Activated CD8-positive, alpha-beta memory T cell treated with anti-CD3 and anti-CD28 coated beads, Interleukin-2, amount 50 U/mL, for 4 hours (primary cell): ENCODE measurements at places on chromosomes 12 and 14.

DNA sequence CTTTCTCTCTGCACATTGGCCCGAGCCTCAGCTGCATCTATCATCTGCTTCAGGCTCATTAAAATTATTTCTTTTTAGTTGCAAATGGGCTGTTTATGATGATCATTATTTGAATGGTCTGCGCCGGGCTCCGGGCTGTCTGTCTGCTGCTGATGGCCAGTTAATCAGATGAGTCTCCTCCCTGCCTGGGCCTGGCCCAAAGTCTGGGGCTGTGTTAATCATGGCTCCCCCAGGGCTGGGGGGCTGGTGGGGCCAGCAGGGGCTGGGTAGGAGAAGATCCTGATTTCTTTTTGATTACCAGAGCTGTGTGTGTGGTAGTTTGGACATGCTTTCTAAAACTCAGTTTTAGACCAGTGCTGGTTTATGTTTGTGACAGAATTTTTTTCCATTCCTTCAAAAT is 159.1 kb downstream of the PHETA1 start:
- no peak for DNase-seq

GRCh38 chr14:87055007-87055406 is 938.0 kb downstream of the GALC start:
- no peak for DNase-seq

DNA sequence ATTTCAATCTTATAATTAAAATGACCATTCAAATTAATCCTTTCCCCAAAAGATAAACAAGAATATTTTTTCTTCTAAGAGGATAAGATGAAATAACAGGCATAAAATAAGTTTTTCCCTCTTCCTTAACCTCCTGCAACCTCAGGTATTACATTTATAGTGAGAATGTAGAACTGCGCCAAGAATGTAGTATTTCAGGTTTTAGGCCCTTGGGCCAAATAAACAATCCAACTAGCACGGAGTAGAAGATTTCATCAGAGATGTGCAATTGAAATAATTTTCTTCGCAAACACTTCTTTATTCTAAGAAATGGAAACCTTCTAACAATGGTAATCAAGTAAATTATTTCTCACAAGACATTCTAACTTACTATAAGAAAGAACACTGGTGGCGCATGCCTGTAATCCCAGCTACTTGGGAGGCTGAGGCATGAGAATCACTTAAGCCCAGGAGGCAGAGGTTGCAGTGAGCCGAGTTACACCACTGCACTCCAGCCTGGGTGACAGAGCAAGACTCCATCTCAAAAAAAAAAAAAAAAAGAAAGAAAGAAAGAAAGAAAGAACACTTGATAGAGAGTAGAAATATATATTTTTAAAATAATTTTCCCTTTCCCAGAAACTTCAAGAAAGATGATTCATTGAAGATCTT is 100.8 kb downstream of the TAOK3 start:
- DNase-seq = no peak

GRCh38 chr12:52615912-52616311 is 2.4 kb downstream of the KRT73 start:
- DNase-seq = no peak

GRCh38 chr14:74562515-74563232 is 49.4 kb downstream of the LTBP2 start:
- DNase-seq = no peak
